ENCODE measurements at places on chromosomes 3 and 15. TPM values are rescaled to one million over a fixed set of nuclear protein-coding genes. Genes with fewer than 3 reads are reported as not detected.

The ATP13A5 gene
- not detected for total RNA-seq

The GPR149 gene
- total RNA-seq: not detected

The STT3B gene
- total RNA-seq: 137 TPM

The ZNF106 gene
- total RNA-seq: 102 TPM

The STAB1 gene
- total RNA-seq: 0.41 TPM

The SI gene
- total RNA-seq: not detected

The C3orf20 gene
- total RNA-seq: 0.17 TPM

The SEMA3G gene
- not detected for total RNA-seq

The FBXL2 gene
- total RNA-seq: 7.8 TPM

The PLCD1 gene
- total RNA-seq: 4.1 TPM

The AHSG gene
- 4.9 TPM for total RNA-seq

The ECE2 gene
- not detected for total RNA-seq

The UBL7 gene
- 72.5 TPM for total RNA-seq

DNA sequence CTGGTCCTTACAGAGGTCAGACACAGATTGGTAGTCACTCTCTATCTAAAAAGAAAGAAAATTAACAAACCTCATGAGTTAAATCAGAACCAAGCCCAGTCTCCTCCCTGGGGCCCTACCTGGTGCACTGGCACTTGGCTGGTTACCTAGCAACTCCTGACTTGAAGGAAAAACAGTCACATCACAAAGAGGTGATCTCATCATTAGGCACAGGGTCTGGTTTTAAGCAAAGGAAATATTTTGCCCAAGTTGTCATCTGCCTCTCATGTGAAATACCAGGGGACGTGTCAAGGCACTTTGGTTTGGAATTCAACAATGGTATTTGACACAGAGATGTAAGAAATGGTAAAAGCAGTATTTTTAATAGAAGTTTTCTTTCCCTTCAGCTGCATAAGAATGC is 47.7 kb upstream of the FMN1 start:
- H3K27ac ChIP-seq: no peak overlapping the region
- H3K4me1 ChIP-seq: no peaks in the 10 kb centered on the region
- H3K27me3 ChIP-seq: peaks cover 36% of the 10 kb centered on the region
- DNase-seq: no peak
- H3K36me3 ChIP-seq: no peaks in the 10 kb centered on the region

GRCh38 chr3:183937601-183938286 is 53.1 kb upstream of the PARL start:
- H3K4me3 ChIP-seq: no peak overlapping the region
- no peaks in the 10 kb centered on the region for H3K27me3 ChIP-seq
- H3K4me1 ChIP-seq: no peaks in the 10 kb centered on the region
- H3K27ac ChIP-seq: no peak overlapping the region
- no peaks in the 10 kb centered on the region for H3K36me3 ChIP-seq
- DNase-seq: no peak

GRCh38 chr15:99169769-99170311 is 65.0 kb downstream of the SYNM start:
- no peak overlapping the region for H3K4me3 ChIP-seq
- H3K27me3 ChIP-seq: no peaks in the 10 kb centered on the region
- no peak for DNase-seq
- H3K27ac ChIP-seq: no peak overlapping the region
- no peaks in the 10 kb centered on the region for H3K36me3 ChIP-seq

GRCh38 chr15:76401285-76401684 is 64.7 kb downstream of the ISL2 start:
- DNase-seq: peak; percentile 8
- H3K4me1 ChIP-seq: no peaks in the 10 kb centered on the region
- H3K27me3 ChIP-seq: no peaks in the 10 kb centered on the region
- H3K4me3 ChIP-seq: no peak overlapping the region
- H3K36me3 ChIP-seq: no peaks in the 10 kb centered on the region

GRCh38 chr3:178519701-178520100 is 16.5 kb upstream of the KCNMB2 start:
- H3K27me3 ChIP-seq: no peaks in the 10 kb centered on the region
- H3K36me3 ChIP-seq: no peaks in the 10 kb centered on the region
- no peak overlapping the region for H3K27ac ChIP-seq
- no peaks in the 10 kb centered on the region for H3K4me1 ChIP-seq
- H3K4me3 ChIP-seq: no peak overlapping the region
- DNase-seq: no peak

DNA sequence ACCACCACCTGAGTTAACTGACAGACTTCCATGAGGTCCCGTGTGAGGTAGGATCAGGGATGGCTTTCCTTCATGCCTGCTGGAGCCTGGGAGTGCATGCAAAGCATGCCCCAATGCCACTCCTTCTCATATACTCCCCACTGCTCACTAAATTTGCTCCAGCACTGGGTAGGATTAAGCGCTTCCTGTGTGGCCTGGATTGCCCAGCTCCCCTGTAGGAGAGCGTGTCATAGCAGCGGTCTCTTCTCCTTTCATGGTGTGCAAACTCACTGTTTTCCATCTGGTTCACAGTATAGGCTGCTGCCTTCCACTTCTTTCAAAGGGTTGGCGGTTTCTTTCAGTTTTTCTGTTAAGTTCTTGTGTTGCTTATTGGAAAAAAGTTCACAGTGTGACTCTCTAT is 34.1 kb upstream of the ABI3BP start:
- no peak overlapping the region for H3K27ac ChIP-seq
- DNase-seq: peak; percentile 45
- H3K4me1 ChIP-seq: no peaks in the 10 kb centered on the region

DNA sequence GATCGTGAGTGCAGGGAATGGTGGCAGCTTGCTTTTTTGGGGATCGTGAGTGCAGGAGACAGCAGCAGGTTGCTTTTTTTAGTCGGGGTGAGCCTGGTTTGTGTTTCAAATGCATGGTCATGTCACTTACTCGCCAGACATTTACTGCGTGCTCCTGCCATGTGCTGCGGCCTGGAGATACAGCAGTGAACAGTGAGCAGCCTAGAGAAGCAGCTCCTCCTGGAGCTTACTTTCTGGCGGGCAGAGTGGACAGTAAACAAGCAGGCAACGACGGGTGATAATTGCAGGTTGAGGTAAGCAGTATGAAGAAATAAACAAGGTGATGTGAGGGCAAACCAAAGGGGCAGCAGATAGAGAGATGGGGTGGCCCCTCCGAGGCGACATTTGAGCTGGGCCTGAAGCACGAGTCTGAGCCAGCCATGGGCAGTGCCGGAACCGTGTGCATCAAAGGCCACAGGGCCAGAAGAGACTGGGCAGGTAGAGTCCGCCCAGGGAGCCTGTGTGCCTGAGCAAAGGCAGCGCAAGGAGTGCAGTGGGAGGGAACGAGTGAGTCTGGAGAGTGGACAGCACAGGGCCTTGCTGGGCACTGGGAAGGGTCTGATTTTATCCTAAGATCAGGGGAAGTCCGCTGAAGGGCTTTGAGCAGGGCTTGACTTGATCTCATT is 57.3 kb upstream of the RASA2 start:
- DNase-seq: no peak
- no peak overlapping the region for H3K27ac ChIP-seq
- H3K4me1 ChIP-seq: no peaks in the 10 kb centered on the region

GRCh38 chr15:80159811-80160569 is 7.2 kb downstream of the FAH start:
- DNase-seq: no peak
- H3K36me3 ChIP-seq: no peaks in the 10 kb centered on the region
- no peaks in the 10 kb centered on the region for H3K4me1 ChIP-seq
- H3K4me3 ChIP-seq: no peak overlapping the region
- H3K27ac ChIP-seq: no peak overlapping the region
- H3K27me3 ChIP-seq: no peaks in the 10 kb centered on the region

DNA sequence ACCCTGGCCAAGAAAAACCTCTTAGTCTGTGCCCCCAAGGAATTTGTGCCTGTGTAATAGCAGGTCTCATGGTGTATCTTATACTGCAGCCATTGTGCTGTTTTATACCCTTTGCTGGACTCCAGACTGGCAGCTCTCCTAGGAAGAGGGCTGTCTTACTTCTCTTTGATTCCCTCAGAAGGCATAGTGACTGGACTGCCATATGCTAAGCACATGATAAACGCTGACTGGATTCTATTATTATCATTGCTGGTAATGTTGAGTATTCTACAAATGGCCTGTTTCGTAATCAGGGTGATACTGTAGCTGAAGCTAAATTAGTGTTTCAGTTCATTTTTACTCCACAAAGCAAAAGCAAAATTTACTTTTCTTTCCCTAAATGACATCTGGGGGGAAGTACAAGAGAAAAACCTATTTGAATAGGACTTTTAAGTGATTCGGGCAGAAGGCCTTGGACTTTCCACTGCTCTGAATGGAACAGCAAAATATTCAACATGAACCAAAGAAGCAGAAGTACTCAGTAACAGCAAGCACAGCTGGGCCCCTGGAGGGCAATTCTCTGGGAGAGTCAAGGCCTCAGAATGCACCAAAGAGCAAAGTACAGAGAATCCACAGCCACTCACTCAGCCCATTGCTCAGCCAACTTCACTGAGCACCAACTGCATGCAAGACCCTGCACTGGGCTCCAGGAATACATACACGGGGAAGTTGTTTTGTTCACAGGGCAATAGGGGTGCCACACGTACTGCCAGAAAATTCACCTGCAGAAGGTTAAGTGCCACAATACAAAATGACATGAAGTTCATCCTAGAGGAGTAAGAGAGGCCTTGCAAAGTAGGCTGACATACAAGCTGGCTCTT is 7.9 kb upstream of the BCL2A1 start:
- no peak for DNase-seq
- H3K4me3 ChIP-seq: no peak overlapping the region
- H3K4me1 ChIP-seq: no peaks in the 10 kb centered on the region
- H3K27me3 ChIP-seq: no peaks in the 10 kb centered on the region

- peaks cover 7% of the 10 kb centered on the region for H3K4me1 ChIP-seq
- H3K4me3 ChIP-seq: no peak overlapping the region
- DNase-seq: no peak
- H3K27ac ChIP-seq: no peak overlapping the region
- H3K36me3 ChIP-seq: no peaks in the 10 kb centered on the region
These were observed 96.6 kb downstream of the SLC9A9 start for GRCh38 chr3:143751643-143752178.

GRCh38 chr3:112390783-112391641 is 58.1 kb downstream of the CD200 start:
- H3K4me1 ChIP-seq: no peaks in the 10 kb centered on the region
- H3K27me3 ChIP-seq: no peaks in the 10 kb centered on the region
- no peak overlapping the region for H3K4me3 ChIP-seq
- H3K27ac ChIP-seq: no peak overlapping the region

GRCh38 chr3:71681224-71681668 is 44.0 kb downstream of the EIF4E3 start:
- H3K36me3 ChIP-seq: no peaks in the 10 kb centered on the region
- no peak overlapping the region for H3K27ac ChIP-seq
- H3K27me3 ChIP-seq: no peaks in the 10 kb centered on the region
- DNase-seq: peak; percentile 73
- H3K4me3 ChIP-seq: peak overlapping the region; percentile 9

GRCh38 chr3:51637941-51638471 is 33.0 kb upstream of the TEX264 start:
- H3K4me3 ChIP-seq: no peak overlapping the region
- no peaks in the 10 kb centered on the region for H3K4me1 ChIP-seq
- no peak overlapping the region for H3K27ac ChIP-seq

GRCh38 chr3:11059090-11059798 is 66.7 kb downstream of the SLC6A1 start:
- H3K27me3 ChIP-seq: no peaks in the 10 kb centered on the region
- peaks cover 9% of the 10 kb centered on the region for H3K4me1 ChIP-seq
- peak; percentile 91 for DNase-seq
- no peak overlapping the region for H3K27ac ChIP-seq
- H3K36me3 ChIP-seq: no peaks in the 10 kb centered on the region

- no peaks in the 10 kb centered on the region for H3K36me3 ChIP-seq
- H3K27ac ChIP-seq: no peak overlapping the region
- no peak overlapping the region for H3K4me3 ChIP-seq
- DNase-seq: no peak
- H3K27me3 ChIP-seq: no peaks in the 10 kb centered on the region
These were observed 283.4 kb upstream of the ATP11B start for GRCh38 chr3:182509844-182510460.

GRCh38 chr3:174232658-174233429 is 626.3 kb upstream of the NAALADL2 start:
- no peak overlapping the region for H3K4me3 ChIP-seq
- H3K27ac ChIP-seq: no peak overlapping the region
- DNase-seq: no peak
- H3K4me1 ChIP-seq: no peaks in the 10 kb centered on the region
- no peaks in the 10 kb centered on the region for H3K27me3 ChIP-seq
- no peaks in the 10 kb centered on the region for H3K36me3 ChIP-seq

- peaks cover 4% of the 10 kb centered on the region for H3K27me3 ChIP-seq
- H3K4me3 ChIP-seq: no peak overlapping the region
- no peaks in the 10 kb centered on the region for H3K36me3 ChIP-seq
- H3K27ac ChIP-seq: no peak overlapping the region
- peak; percentile 99 for DNase-seq
These were observed 51.7 kb downstream of the TRANK1 start for GRCh38 chr3:36893137-36893557.

GRCh38 chr3:94887065-94887464 is 824.2 kb downstream of the NSUN3 start:
- H3K4me3 ChIP-seq: no peak overlapping the region
- no peaks in the 10 kb centered on the region for H3K27me3 ChIP-seq
- H3K4me1 ChIP-seq: no peaks in the 10 kb centered on the region
- no peak for DNase-seq

GRCh38 chr3:144312702-144313101 is 341.1 kb downstream of the DIPK2A start:
- no peaks in the 10 kb centered on the region for H3K27me3 ChIP-seq
- no peak overlapping the region for H3K27ac ChIP-seq
- no peaks in the 10 kb centered on the region for H3K36me3 ChIP-seq
- DNase-seq: peak; percentile 10
- H3K4me1 ChIP-seq: no peaks in the 10 kb centered on the region

- peaks cover 37% of the 10 kb centered on the region for H3K4me1 ChIP-seq
- no peaks in the 10 kb centered on the region for H3K27me3 ChIP-seq
- H3K36me3 ChIP-seq: no peaks in the 10 kb centered on the region
- H3K4me3 ChIP-seq: no peak overlapping the region
These were observed 14.9 kb downstream of the LEKR1 start for GRCh38 chr3:156840826-156841689.

Measured in A673 (cell line).